ENCODE measurements at places on chromosomes 4 and X.

- DNase-seq: peak; percentile 24
These were observed at the start of gene STBD1 for GRCh38 chr4:76305971-76306881. STBD1 (plus strand) TSS chr4:76306733; CDS start chr4:76306770, 37 bp downstream.

DNA sequence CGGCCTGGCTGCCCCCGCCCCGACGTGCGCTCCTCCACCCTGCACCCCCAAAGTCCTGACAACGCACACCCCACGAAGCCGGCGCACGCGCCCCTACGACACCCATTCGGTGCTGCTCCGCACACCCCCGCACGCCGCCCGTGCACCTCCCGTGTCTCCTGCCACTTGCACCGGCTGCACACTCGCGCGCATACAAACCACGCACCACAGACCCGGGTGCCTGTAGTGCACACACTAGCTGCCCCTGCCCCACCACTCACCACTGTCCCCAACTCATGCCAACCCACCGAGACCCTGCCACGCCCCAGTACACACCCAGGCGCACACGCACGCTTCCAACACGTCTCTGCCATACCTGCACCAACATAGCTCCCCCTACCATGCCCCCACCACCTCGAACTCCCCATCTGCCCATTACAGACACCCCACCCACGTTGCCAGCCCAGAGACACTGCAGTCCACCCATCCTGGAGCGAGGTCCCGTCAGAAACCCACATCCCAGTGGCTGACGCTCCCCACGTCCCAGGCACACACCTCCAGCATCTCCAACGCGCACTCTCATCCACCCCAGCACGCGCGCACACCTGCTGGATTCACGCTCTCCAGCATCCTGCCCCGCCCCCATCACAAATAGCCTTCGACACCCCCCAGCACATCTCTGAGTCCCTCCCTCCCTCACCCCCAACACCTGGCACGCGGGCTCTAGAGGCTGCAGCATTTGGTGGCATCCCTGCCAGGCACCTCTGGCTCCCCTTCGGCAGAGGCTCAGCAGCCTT lies 4.2 kb upstream of the DUSP9 start:
- no peak for DNase-seq

DNA sequence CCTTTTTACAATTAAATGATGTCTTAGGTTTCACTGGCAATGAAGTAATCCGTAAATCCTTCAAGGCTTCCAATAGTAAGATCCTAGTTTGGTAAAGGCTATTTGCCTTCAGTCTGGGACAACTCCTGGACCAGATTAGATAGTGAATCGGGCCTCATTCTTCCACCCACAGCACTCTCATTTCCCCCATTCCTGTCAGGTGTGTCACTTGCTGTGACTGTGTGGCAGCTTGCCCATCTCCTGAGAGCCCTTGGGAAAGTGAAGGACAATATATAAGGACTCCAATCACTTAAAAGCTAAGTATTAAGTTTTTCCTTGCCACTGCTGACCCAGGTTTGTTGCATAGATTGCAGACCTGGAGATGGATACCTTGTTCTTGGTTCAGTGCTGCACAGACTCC lies 3.3 kb upstream of the GASK1B start:
- no peak for DNase-seq

- no peak for DNase-seq
These were observed 182.8 kb upstream of the GRID2 start for GRCh38 chr4:92120810-92121498.

GRCh38 chr4:16659694-16660093 lies 238.8 kb downstream of the LDB2 start:
- DNase-seq: no peak

Measured in kidney capillary endothelial cell (primary cell).